ENCODE measurements at places on chromosomes 7 and 10.

GRCh38 chr7:74306730-74307469 is 17.7 kb downstream of the CLIP2 start:
- DNase-seq, result no peak

DNA sequence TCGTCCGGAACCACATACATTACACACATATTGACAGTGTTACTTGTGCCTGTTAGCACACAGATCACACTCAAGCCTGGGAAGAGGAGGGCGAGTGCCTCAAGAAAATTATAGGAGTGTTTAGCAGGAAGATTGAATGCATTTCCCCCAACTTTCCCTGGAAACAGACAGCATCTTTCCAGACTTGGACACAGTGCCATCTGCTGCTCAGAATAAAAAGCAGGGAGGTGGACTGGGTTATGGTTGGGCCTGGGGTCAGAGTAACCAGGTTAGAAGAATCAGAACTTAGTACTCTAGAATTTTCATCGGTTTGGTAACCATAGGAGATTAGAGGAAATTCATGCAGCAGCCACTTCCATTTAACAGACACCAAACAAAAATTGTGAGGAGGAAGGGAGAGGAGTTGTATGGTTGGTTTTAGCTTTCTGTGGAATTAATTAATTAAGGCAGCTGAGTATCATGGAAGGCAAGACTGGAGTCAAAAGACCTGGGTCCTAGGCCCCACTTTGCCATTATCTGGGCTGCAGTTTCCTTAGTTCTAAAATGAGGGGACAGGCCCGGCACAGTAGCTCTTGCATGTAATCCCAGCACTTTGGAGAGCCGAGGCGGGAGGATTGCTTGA is 43.4 kb upstream of the OPTN start:
- no peak for DNase-seq

GRCh38 chr10:7896297-7896696 is 78.0 kb downstream of the TAF3 start:
- DNase-seq, result no peak

- no peak for DNase-seq
Observed at GRCh38 chr7:18212308-18212707, 184.7 kb upstream of the PRPS1L1 start.

DNA sequence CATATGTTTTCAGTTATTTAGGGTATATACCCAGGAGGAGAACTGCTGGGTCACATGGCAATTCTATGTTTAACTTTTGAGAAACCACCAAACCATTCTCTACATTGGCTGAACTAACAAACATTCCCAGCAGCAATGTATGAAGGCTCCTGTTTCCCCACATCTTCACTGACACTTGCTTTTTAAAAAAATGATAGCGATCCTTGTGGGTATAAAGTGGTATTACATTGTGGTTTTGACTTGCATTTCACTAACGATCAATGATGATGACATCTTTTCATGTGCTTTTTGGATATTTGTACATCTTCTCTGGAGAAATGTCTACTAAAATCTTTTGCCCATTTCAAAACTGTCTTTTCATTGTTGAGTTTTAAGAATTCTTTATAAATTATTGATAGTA is 51.2 kb upstream of the ANAPC16 start:
- DNase-seq, result no peak

GRCh38 chr10:116810120-116810500 is 39.2 kb upstream of the ENO4 start:
- DNase-seq, result no peak

GRCh38 chr7:46197785-46198540 is 276.9 kb upstream of the IGFBP3 start:
- no peak for DNase-seq

- no peak for DNase-seq
Observed at GRCh38 chr7:47651355-47652317, 69.7 kb upstream of the TNS3 start.

- no peak for DNase-seq
Observed at GRCh38 chr10:76885816-76886215, 751.8 kb downstream of the KCNMA1 start.

DNA sequence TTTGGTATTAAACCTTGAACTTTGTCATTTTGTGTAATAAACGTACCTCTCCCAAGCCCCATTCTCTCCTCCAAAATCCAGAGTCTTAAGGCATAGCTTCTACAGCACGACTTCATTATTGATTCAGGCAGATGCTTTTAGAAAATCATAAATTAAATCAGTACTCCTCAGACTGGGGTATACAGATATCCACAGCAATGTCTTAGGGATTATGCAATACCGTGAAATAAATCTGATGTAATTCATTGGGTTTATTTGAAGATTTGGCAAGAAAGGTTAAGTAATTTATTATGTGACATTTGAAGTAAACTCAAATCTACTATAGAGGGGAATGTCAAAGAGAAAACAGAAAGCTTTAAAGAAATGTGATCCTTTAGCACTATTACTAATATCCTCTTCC is 246.1 kb upstream of the PLXDC2 start:
- no peak for DNase-seq

DNA sequence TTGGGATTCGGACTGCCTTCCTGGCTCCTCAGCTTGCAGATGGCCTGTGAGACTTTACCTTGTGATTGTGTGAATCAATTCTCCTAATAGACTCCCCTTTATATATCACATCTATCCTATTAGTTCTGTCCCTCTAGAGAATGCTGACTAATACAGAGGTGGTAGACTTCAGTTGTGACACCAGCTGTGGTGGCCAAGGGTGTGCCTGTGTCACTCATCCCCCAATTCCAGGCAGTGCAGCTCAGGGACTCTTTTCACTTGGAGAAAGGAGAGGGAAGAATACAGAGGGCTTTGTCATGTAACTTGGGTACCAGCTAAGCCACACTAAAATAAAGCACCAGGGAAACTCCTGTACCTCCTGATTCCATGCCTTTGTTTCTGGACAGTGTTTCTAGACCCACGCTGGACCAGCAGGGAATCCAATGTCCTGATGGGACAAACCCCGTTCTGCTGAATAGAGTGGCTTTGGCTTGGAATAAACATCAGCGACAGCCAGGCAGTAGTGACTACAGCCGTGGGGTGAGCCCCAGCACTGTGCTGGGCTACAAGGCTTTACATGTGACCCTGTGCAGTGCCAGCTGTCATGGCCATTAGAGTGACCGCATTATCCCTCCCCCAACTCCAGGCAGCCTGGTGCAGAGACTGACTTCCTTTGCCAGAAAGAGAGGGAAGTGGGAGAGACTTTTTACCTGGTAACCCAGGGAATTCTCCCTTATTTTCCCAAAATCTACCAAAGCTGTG is 233.6 kb downstream of the ANK3 start:
- no peak for DNase-seq

DNA sequence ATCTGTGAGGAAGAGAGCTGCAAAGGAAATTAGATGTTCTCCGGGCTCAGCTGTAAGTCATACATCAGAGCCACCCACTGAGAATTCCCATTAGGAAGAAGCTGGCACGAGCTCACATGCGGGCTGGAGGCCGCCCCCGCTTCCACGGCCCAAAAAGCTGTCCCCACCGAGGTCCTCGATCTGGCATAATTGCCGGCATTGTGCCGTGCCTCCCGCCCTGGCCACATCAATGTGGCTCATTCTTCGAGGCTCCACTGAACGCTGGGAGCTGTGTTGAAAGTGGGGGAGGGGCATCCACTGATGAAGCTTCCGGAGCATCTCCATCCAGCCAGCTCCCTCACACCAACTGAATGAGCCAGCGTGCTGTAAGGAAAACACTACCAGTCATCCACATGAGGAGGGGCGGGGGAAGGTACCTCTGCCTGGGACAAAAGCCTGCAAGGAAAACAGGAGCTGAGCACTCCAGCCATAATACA is 173.1 kb downstream of the PTPRN2 start:
- no peak for DNase-seq

DNA sequence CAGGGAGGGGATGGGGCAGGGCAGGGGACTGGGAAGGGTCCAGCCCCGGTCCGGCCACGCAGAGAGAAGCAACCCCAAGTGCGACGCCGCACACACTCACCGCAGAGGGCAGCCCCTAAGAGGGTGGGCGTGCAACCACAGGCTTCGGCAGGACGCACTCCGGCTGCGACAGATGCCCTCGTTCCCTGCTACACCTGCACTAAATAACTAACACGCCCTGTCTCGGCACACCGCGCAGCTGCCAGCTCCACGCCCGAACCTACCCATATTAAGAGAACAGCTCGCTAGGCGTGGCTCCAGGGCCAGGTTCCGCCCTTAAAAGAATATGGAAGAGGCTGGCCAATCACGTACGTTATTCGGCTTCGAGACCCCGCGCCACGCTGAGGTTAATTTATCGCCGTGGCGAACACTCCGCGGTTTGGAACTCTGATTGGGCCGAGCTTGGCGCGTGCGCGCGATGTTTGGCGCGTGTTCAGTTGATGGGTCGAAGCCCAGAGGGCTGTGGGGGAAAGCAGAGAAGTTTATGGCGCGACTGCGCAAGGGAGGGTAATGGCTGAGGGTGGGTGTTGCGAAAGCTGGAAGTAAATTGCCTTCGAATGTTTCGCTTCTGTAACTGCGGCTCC is 91.1 kb downstream of the OR13A1 start:
- no peak for DNase-seq

- no peak for DNase-seq
Observed at GRCh38 chr7:22485189-22485588, 14.8 kb downstream of the STEAP1B start.

GRCh38 chr7:123747620-123748141 is 1.1 kb downstream of the WASL start:
- DNase-seq, result no peak

DNA sequence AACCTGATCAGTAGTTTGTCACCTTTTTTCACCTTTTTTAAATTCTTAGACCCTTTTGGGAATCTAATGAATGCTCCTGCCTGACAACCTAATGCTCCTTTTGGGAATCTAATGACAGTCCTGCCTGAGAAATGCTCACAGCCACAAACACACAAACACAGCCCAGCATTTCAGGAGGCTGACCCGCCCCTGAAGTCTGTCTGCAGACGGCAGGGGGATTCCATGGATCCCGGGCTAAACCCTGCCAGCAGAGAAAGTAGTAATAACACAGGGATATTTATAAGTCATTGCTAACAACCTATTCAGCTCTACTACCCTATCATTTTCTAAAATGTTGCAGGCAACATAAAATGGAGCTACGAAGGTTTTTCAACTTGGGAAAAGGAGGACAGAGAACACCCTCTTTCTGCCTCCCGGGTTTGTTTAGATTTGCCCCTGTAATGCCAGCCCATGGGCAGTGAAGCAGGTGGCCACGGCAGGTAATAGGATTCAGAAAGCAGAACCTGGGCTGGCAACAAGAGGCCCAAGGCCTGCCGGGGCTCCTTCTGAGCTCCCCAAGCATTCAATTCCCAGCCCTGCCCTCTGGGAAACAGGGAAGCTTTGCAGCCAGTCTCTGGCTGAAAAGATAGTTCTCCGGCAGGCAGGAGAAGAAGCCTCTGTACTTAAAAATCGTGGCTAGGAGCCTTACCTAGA is 65.2 kb downstream of the CREB3L2 start:
- no peak for DNase-seq

GRCh38 chr10:118708571-118708970 is 46.2 kb downstream of the CACUL1 start:
- no peak for DNase-seq

DNA sequence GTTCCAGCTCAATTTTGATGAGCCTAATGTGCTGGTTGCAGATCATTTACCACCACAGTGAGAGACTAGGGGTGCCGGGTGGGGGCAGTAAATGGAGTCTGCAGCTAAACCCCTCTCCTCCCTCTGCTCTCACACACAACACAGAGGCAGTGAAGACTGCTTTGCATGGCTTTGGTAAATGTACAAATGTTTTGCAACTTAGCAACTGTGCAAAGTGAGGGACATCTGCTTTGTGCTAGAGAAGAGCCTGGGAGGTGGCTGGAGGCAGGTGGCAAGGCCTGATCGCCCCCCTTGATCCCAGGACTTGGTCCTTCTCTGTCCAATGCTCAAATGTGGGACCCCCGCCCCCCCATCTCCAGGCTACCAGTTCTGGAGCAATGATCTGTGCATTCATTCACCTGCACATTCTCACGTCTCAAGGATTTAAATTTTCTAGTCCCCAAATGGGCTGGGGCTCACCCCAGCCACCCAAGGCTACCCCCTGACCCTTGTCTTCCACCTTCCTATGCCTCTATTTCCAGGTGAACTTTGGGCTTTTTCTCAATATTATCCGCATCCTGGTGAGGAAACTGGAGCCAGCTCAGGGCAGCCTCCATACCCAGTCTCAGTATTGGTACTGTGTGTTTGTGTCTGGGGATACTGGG is 11.6 kb downstream of the GHRHR start:
- no peak for DNase-seq

GRCh38 chr10:7589748-7590147 is 77.0 kb downstream of the ITIH5 start:
- no peak for DNase-seq

DNA sequence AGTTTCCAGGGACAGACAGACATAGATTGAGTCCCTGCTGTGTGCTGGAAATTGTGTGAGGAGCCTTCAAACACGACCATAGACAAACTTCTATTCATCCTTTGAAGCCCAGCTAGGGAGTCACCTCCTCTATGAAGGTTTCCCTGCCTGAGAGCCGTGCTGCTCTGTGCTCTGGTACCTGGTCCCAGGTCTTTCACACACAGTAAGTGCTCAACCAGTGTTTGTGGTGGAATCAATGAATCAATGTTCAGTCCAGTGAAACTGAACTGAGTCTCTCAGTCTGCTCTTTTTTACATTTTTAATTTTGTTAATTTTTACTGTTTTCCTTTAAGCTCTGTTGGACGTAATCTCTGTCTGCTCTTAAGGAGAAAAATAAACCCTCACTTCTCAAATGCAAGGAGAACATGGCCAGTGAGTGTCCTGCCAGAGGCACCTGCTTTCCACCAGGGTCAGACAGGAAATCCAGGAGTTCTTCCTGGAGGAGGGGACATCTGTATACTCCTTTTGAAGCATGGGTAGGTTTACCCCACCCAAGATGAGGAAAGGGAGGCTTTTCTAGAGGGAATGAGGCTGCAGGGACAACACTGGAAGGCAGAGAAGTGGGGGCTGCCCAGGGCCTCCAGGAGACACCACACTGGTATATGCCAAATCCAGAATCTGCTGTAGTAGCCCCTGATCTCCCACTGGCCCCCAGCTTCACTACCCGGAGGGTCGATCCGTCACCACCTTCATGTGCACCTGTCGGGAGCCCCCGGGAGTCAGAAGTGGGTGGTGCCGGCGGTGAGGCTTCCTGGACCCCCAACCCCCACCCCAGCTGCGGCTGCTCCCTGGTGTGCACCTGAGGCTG is 56.3 kb downstream of the MICALL2 start:
- DNase-seq, result no peak

DNA sequence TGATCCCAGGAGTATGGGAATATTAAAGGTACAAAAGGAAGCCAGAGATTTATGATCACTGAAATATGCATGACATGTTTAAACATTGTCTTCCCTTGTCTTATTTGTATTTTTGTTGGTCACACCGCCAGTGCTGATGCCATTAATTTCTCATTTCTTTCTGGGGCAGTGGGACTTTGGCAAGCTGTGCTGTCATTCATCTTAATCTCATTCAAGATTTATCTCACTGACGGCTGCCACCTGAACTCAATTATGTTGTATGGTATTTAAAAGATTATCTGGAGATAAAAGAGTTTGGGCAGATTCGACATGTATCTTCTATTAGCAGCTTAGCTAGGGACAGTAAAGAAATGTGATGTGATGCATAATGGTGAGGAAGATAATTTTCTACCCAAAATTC is 284.9 kb upstream of the PLXDC2 start:
- DNase-seq, result no peak

GRCh38 chr7:137878333-137878961 is 31.7 kb upstream of the DGKI start:
- DNase-seq, result no peak

Measured in NCI-H524 treated with DMSO at 0.1 percent for 48 hours (cell line).